Stimulated activated memory B cell treated with anti-CD40 and anti-IgM and Interleukin-4, amounts not matched to agents 10 μg/mL and 1 μg/mL and 100 μg/mL, for 72 hours (primary cell): ENCODE measurements at places on chromosomes 6 and 20.

- no peaks in the 10 kb centered on the region for H3K36me3 ChIP-seq
- no peaks in the 10 kb centered on the region for H3K4me1 ChIP-seq
- ATAC-seq, result no peak
- H3K27me3 ChIP-seq, result no peaks in the 10 kb centered on the region
Observed at GRCh38 chr6:112713402-112713801, 366.3 kb downstream of the RFPL4B start.

DNA sequence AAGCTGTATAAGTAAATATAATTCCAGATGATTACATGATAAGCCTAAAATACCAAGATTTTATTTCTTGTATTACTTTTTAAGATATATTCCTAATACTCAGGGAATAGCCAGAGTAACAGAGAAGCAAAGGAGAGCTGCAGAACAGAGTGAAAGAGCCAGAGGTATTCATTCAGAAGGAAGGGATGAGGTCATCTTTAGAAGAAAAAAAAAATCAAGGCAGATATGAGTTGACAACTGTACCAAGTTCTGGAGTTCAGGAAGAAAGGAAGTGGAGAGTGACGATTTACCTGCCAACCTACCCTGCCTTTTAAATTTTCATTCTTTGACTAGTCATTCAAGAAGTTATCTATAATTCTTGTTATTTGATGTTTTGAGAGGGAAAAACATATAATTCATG lies 28.8 kb upstream of the NHSL1 start:
- H3K4me1 ChIP-seq, result no peaks in the 10 kb centered on the region
- no peak for ATAC-seq
- H3K27ac ChIP-seq, result no peak overlapping the region
- no peak overlapping the region for H3K4me3 ChIP-seq
- H3K27me3 ChIP-seq, result peaks cover 37% of the 10 kb centered on the region

DNA sequence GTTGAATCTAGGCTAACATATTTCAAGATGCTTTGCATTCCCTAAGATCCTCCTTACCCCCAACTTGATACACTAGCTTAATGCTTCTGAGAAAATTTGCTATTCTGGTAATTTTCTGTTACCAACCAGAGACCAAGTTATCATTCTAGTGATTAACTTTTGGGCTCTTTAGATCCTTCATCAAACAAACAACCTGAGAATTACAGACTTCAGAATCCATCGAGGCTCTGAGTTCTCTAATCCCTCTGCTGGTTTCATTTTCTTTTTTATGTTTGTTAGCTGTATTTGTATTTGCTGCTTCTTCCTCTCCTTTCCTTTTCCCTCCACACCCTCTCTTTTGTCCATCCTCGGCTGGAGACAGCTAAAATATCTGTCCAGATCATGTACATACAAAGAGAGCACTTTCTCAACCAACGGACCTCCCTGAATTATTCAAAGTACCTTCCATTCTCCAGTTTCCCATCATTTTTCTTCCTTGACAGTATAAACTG lies 98.7 kb upstream of the RIPOR2 start:
- H3K27me3 ChIP-seq, result no peaks in the 10 kb centered on the region
- peak overlapping the region; percentile 99 for H3K27ac ChIP-seq
- H3K36me3 ChIP-seq, result no peaks in the 10 kb centered on the region

- H3K4me3 ChIP-seq, result no peak overlapping the region
- peaks cover 34% of the 10 kb centered on the region for H3K4me1 ChIP-seq
- H3K36me3 ChIP-seq, result peaks cover 45% of the 10 kb centered on the region
- ATAC-seq, result no peak
- no peak overlapping the region for H3K27ac ChIP-seq
Observed at GRCh38 chr6:89999154-89999553, 104.9 kb downstream of the GJA10 start.

GRCh38 chr6:74167976-74168375 lies 472.0 kb downstream of the CD109 start:
- H3K4me3 ChIP-seq, result no peak overlapping the region
- H3K27ac ChIP-seq, result no peak overlapping the region
- H3K4me1 ChIP-seq, result no peaks in the 10 kb centered on the region
- H3K27me3 ChIP-seq, result no peaks in the 10 kb centered on the region
- H3K36me3 ChIP-seq, result no peaks in the 10 kb centered on the region
- ATAC-seq, result no peak

DNA sequence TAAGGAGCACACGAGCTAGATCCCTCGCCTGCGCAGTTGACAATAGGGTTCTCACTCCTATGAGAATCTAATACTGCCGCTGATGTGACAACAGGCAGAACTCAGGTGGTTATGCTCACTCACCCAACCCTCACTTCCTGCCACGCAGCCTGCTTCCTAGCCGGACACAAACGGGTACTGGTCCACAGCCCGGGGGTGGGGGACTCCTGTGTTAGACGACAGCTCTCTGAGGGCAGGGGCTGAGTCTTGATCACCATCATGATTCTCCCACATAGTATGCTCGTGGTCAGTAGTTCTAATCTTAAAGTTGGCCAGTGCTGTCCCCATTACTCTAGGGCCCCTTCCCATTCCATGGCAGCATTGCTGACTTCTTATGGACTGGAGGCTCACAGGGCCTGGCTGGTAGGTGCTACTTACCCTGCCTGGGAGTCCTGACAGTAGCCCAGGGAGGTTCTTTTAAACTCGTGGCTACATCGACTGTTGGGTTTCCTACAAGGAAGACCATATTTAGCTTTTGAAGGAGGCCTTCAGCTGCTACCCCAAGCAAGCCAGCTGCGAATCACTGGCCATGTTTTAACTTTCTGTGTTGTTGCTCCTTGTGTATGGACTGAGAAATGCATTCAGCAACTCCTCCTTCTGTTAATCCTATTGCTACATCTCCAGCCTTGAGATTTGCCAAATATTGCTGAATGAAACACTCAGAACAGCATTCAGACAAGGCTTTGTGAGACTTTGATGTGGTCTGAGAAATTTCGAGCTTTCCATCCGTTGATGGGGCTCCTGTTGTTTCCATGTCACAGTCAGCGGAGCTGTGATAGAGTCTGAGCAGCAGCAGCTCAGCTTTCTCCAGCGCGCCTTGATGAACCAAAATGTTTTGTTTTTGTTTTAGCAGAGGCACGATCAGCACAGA lies 300.3 kb downstream of the NRN1 start:
- H3K4me1 ChIP-seq, result peaks cover 8% of the 10 kb centered on the region
- no peaks in the 10 kb centered on the region for H3K27me3 ChIP-seq
